ENCODE measurements at places on chromosomes 13 and 19. TPM values are rescaled to one million over a fixed set of nuclear protein-coding genes. Genes with fewer than 3 reads are reported as not detected.

Gene KLK14
- 0.35 TPM for total RNA-seq

Gene NKG7
- total RNA-seq, result not detected

Gene YJEFN3
- total RNA-seq, result 21.9 TPM

Gene ZNF223
- total RNA-seq, result 4.2 TPM

GRCh38 chr13:36453516-36453915 lies 21.2 kb downstream of the CCNA1 start:
- no peak for DNase-seq

Gene ADPRHL1
- total RNA-seq, result 16.9 TPM

- peak; percentile 57 for DNase-seq
Observed at GRCh38 chr19:15812060-15812722, 3.3 kb downstream of the OR10H1 start.

Gene GGACT
- 5.3 TPM for total RNA-seq

Gene PSG6
- not detected for total RNA-seq

Gene EFNA2
- total RNA-seq, result 1.6 TPM

DNA sequence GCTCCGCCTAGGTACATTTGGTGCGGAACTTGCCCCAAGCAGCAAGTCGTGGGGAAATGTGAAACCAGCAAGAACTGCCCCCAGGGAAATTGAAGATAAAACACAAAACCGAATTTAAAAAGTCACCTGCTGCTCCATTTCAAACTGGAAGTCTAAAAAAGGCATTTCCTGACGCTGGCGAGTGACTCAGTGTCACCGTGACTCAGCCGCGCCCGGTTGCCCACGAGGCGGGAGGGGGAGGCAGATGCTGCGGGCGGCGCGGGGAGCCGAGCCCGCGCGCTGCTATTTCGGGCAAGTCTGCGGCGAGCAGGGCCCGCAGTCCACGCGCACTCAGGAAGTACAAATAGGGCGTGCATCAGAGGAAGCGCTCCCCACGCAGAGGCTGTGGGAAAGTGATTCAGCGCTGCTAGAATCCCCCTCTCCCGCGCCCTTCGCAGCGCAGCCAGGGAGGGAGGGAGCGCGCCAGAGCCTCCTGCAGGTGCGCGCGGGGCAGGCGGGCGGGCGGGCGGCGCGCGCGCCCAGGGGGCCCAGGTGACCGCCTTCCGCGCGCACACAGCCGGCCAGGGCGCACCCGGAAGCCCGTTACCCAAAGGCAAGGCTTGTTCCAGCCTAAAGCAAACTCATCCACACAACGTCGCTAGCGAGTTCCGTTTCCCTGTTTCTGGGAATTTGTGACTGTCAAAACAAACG lies 168.8 kb downstream of the COL4A1 start:
- peak; percentile 94 for DNase-seq

Gene PSG7
- not detected for total RNA-seq

Gene C2CD4C
- 2.1 TPM for total RNA-seq

- no peak for DNase-seq
Observed at GRCh38 chr19:11100049-11100448, 10.8 kb downstream of the LDLR start.

- DNase-seq, result no peak
Observed at GRCh38 chr19:1882089-1882785, 3.1 kb downstream of the ABHD17A start.

DNA sequence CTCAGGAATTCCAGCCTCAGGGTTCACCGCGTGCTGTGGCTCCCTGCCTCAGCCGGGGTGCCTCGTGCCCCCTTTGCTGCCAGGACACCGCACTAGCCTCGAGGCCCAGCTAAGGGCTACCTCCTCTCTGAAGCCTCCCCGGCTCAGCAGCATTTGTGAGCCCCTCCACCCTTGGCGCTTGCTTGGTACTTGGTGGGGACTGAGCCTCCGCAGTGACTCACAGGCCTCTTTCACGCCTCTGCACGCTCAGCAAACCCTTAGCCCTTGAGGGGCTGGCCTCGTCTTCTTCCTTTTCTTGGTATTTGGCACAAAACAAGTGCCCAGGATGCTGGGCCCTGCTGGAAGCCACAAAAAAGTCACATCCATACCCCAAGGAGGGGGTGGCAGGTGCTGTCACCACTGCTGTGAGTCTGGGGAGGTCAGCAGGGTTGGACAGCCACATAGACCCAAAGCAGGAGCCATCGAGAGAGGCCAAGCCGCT lies 85.4 kb upstream of the TM9SF2 start:
- no peak for DNase-seq

Gene TGFBR3L
- 2.0 TPM for total RNA-seq

Data from PC-9 (cell line).